Purkinje cell (primary cell): ENCODE measurements at places on chromosomes 3 and 15. TPM values are rescaled to one million over a fixed set of nuclear protein-coding genes. Genes with fewer than 3 reads are reported as not detected.

Gene FETUB
- polyA plus RNA-seq = not detected in 2 replicates

Gene ARL6
- 23.3 and 29.9 TPM in 2 replicates for polyA plus RNA-seq

Gene DPPA2
- not detected in 2 replicates for polyA plus RNA-seq

Gene CPEB1
- polyA plus RNA-seq = 49.0 and 55.0 TPM in 2 replicates

Gene TUSC7
- polyA plus RNA-seq = 5.7 TPM in 1 of 2 replicates, not detected in the other

Gene NT5DC2
- 0.76 and 3.4 TPM in 2 replicates for polyA plus RNA-seq

Gene UBAP1L
- 2.3 and 2.7 TPM in 2 replicates for polyA plus RNA-seq

Gene GPR156
- polyA plus RNA-seq = 0.10 TPM in 1 of 2 replicates, not detected in the other

Gene NDUFAF3
- polyA plus RNA-seq = 158 and 201 TPM in 2 replicates

Gene CPLX3
- polyA plus RNA-seq = 2.4 TPM in 1 of 2 replicates, not detected in the other

Gene RNF168
- 6.2 and 10.6 TPM in 2 replicates for polyA plus RNA-seq

Gene SPATA12
- not detected in 2 replicates for polyA plus RNA-seq
